ENCODE measurements at places on chromosomes 13 and 19. TPM values are rescaled to one million over a fixed set of nuclear protein-coding genes. Genes with fewer than 3 reads are reported as not detected.

Gene FGF22
- total RNA-seq = 0.30 TPM

Gene SIGLEC5
- total RNA-seq = not detected

Gene SYDE1
- 3.4 TPM for total RNA-seq

Gene CPAMD8
- 1.3 TPM for total RNA-seq

Gene RASGRP4
- total RNA-seq = 1.0 TPM

Gene DIAPH3
- 0.15 TPM for total RNA-seq

Gene DCUN1D2
- total RNA-seq = 10.0 TPM

Gene PSG2
- not detected for total RNA-seq

Gene SLC8A2
- total RNA-seq = 0.10 TPM

Gene PSG11
- not detected for total RNA-seq

Gene RNF17
- total RNA-seq = 0.33 TPM

Gene SLITRK1
- total RNA-seq = not detected

Gene KCNN1
- total RNA-seq = not detected

Gene EID2B
- total RNA-seq = 0.43 TPM

Gene KCNN4
- total RNA-seq = 0.43 TPM

Gene VSTM2B
- not detected for total RNA-seq

Gene ZNF431
- total RNA-seq = 0.70 TPM

Gene FFAR2
- total RNA-seq = not detected

Gene NLRP9
- not detected for total RNA-seq

Gene OR7G1
- not detected for total RNA-seq

Gene KIR3DL2
- not detected for total RNA-seq

Gene TMC4
- total RNA-seq = 1.9 TPM

Gene HCN2
- total RNA-seq = 0.30 TPM

Gene STAP2
- 31.8 TPM for total RNA-seq

Measured in left lobe of liver (tissue), 2 donors.